ENCODE measurements at places on chromosomes 1 and 21.

DNA sequence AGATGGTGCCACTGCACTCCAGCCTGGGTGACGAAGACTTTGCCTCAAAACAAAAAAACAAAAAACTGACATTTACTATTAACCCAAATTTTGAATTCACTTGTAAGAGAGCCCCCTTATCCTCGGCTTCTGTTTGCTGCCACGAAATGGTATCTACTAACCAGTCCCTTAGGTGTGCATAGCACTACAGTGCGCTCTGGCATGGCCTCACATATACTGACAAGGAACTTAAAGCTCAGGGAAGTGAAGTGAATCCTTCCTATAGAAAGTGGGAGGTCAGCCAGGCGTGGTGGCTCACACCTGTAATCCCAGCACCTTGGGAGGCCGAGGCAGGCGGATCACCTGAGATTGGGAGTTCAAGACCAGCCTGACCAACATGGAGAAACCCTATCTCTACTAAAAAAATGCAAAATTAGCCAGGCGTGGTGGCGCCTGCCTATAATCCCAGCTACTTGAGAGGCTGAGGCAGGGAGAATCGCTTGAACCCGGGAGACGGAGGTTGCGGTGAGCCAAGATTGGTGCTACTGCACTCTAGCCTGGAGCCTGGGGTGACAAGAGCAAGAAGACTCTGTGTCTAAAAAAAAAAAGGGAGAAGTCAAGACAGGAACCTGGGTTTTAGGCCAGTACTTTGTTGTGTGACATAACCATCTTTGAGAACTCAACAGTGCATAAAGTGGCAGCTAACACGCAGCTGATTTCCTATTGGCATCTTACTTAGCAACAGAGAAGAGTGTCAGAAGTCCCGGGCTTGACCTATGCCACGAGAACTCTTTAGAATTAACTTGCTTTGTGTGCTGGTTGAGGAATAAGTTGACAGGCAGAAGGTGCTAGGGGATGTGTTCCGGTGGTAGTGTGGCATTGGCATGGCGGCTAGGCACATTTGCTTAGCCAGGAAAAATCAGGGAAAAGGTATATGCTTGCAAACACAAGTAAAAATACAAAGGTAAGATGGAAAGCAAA is 16.8 kb downstream of the ERRFI1 start:
- DNase-seq, result no peak

DNA sequence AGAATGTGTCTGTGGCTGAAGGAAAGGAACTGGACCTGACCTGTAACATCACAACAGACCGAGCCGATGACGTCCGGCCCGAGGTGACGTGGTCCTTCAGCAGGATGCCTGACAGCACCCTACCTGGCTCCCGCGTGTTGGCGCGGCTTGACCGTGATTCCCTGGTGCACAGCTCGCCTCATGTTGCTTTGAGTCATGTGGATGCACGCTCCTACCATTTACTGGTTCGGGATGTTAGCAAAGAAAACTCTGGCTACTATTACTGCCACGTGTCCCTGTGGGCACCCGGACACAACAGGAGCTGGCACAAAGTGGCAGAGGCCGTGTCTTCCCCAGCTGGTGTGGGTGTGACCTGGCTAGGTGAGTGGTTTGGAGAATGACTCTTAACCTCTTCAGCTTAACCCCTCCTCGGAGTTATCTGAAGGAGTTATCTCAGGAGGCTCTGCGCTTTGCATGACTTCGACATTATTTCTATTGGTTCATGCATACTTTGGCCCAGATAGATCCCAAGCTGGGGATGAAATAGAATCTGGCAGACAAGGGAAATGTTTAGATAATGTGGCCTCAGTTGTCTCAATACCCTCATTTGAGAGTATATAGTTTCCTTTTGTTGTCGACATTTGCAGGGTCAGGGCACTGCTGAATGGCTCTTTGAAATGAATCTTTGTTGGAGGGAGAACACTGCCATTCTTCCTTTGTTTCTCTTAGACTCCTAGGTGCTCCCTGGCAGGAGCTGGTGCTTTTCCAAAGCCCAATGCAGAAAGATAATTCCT is 39.7 kb downstream of the PTGFRN start:
- no peak for DNase-seq

DNA sequence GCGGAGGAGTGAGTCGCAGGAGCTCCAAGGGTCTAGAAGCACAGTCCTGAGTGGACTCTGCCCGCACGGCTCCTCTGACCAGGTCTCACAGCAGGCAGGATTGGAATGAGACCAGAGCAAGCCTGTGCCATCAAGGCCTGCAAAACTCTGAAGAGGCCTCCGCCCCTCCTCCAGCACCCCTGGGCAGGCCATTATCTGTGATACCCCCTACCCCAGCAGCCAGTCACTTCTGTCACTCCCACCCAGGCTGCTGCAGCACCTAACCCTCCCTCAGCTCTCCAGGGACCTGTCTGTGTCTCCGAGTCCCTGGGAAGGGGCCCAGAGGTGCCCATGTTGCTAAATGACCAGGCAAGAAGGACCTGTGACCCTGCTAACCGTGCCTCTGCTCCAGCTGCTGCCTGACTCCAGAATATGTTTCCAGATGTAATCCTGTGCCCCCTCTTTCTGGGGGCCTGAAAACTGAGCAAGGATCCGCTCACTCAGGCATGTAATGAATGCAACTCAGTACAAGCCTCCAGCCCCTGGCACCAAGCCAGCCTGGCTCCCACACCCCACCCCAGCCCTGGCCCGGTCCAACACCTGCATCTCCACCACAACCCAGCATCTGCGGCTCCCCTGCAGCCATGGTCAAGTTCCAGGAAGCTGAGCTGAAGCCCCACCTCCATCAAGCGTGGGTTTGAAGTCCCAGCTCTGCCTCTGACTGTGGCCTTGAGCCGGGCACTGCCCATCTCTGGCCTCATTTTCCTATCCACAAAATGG is 22.1 kb upstream of the COL16A1 start:
- DNase-seq, result no peak

GRCh38 chr1:166272851-166273250 is 106.0 kb upstream of the FAM78B start:
- DNase-seq, result no peak

GRCh38 chr1:55015123-55015522 is 16.4 kb downstream of the BSND start:
- no peak for DNase-seq

DNA sequence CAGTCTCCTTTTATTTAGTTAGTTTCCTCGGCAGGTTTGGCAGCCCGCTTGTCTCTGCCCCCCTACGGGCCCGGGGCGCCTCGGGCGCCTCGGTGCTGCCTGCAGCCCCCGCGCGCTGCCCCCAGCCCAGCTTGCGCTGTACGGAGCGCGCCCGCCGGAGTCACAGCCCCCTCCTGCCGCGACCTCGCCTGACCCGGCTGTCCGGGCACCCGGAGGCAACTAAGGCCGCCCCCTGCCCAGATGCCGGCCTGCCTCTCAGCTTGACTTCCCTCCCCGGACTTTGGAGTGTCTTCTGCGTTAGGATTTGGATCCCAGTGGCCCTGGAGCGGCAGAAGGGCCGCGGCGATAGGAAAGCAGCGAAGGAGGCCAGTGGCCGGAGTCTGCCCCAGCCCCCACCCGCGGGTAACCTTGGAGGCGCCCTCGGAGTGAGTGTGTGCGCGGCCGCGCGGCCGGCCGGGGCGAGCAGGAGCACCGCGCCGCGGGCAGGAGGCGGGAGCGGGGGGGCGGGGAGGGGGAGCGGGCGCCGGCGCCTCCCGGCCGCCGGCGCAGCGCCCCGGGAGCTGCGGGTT is 7.6 kb downstream of the CDKN2C start:
- DNase-seq, result peak; percentile 57

DNA sequence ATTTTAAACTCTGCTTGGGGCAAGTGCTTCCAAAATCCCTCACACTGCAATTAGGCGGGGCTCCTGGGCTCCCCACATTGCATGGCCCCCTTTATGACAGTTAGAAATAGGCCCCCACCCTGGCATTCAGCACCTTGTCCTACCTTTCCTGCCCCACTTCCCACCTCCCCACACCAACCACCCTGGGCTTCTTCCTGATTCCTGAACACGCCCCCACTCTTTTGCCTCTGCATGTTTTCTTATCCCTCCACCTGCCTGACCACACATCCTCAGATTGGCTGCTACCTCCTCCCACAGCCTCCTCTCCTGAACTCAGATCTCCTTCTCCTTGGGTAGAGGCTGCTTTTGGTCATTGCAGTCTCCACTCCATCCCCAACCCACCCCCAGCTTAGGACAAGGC is 1.5 kb downstream of the MOB3C start:
- DNase-seq, result no peak

GRCh38 chr1:168637350-168637991 is 61.1 kb downstream of the XCL1 start:
- no peak for DNase-seq

- DNase-seq, result no peak
These were observed 23.2 kb upstream of the PTTG1IP start for GRCh38 chr21:44896561-44897286.

DNA sequence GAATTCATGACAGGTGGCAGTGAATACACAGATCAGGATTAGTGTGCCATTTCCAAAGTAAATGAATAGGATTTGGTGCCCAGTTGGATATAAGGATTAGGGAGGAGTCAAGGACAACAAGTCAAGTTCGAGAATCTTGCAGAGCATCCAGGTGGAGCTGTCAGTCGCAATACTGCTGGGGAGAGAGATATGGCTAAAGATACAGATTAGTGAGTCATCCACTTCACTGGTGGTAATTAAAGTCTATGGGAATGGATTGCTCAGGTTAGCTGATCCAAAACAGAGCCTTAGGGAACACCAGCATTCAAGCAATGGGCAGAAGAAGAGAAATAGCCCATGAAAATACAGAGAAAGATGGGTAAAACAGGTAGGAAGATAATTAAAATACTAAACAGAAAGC is 26.8 kb downstream of the BCAS2 start:
- DNase-seq, result no peak

DNA sequence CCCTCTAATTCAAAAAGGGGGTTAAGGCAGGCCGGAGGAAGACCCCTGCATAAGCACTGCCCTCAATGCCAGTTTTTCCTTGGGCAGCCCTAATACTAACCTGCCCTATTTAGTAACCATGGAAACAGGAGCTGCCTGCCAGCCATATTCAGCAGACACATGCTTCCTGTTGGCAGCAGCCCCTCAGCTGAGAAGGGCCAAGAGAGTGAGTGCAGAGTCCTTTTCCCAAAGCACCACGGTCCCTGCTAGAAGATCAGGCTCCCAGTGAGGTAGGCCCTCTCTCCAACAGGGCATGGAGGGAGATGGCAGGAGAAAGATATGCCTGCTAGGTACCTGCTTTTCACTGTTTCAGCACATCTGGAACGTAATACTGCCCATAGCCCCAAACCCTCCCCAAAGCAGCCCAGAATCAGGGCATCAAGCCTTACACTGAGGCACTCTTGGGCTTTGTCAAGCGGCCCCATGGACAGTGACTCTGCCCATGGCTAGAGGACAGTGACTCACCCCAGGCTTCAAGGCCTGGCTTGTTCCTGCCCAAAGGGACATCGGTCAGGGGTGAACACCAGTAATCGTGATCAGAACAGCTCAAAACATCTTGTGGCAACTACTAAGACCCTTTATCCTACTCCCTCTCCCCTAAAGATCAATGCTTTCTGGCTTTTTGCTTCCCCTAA is 64.5 kb downstream of the BCAR3 start:
- DNase-seq, result no peak

DNA sequence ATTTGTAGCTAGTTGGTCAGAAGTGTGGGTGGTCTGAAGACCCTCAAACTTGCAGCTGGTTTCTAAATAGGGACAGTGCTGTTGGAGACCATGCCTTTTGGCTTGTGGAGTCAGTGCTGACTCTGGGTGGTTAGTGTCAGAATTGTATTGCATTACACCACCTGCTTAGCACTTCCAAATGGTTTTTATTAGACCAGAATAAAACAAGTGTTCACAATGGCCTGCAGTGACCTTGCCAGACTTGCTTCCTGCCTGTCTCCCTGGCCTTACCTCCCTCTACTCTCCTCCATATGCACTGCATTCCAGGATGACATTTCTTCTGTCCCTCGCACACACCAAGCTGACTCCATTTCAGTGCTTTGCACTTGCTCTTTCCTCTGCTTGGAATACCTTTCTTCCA is 72.7 kb upstream of the CNIH3 start:
- no peak for DNase-seq

DNA sequence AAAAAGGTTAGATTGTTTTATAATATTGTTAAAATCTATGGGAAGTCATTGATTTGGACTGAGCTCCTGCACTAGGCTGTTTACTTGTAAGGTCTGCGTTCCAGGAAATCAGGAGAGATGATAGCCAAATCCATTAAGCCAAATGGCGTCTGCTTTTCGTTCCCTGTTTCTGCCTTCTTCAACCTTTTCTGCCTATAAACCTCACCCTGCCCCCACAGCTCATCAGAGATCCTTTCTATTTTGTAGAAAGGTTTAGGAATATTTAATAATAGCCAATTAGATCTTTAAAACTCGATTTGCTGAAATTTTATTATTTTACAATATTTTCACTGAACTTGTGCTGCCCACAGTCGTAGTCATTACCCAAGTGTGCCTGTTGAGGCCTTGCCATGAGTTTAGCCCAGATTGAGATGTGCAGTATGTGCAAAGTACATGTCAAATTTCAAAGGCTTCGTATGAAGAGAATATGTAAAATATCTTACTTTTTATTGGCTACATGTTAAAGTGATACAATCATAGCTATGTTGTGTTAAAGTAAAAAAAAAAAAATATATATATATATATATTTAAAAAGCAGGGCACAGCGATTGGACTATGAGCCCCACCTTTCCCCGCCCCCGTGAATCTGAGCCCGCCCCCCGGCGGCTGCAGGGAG is 444 bp upstream of the IARS2 start:
- DNase-seq, result no peak
